AG10803 (cell line): ENCODE measurements at places on chromosomes 11 and 22.
A peak's percentile ranks its signal among the peaks of the same experiment; 100 is the strongest.

DNA sequence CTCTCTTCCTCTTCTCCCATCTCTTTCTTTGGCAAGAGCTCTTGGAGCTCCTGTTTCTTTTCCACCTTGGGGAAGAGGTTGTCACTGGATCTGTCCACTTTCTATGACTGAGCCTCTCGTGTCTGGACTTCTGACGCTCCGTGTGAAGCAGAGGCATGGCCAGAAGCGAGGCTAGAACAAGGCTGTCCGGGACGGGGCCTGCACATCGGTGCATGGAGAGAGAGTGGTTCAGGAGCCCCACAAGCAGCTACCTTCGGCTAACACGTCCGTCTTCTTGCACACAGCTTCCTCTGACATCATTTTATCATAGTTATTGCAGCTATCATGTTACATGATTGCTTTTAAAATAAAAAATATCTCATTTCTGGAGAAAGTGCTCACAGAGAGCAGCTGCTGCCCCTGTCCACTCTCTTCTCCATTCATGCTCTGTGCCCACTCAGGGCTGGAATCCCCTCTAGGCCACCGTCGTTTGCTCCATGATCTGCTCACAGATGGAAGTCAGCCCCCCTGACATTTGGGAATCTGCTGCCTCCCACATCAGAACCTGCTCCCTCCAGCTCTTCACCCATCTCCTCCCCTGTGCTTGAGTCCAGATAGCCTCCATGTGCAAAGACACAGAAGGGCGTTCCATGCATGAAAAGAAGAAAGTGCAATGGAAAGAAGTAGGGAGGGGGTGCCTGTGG, 308.4 kb downstream of the NTM start:
- no peak for DNase-seq

DNA sequence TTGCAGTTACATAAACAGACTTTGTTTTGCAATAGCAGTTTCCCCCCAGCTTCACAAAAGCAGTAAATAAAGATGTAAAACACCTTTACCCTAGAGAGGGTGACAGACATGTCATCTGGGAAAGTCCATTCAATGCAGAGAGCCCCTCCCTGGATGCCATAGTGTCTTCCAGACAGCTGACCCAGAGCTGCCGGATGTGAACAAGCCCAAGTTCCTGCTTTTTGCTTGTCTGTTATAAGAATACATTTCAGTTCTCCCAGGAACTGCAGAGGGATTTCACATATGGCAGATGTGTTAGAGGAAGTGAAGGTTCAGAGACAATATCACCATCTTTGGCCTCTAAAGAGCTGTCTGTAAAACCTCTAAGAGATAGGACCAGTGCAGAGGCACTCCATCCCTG, 48.9 kb downstream of the RELT start:
- no peak for DNase-seq

DNA sequence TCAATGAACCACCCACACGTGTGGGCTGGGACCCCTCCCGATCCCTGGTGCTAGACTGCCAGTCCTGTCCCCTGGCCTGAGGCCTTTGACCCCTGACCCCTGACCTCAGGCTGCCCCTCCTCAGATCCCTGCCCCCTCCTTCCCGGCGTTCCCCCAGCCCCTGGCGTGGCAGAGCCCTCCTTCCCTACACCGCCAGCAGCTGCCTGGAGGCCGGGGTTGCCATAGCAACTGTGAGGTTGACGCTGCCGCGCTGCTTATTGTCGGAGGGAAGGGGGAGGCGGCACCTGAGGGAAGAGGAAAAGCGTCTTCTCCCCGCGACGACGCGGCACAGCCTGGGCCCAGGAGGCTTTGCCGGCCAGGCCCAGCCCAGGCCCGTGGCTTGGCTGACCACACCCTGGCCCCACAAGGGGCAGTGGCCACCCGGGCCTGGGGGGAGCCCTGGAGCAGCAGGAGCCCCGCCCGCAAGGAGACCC, 32.6 kb downstream of the SHANK3 start:
- no peak for DNase-seq

DNA sequence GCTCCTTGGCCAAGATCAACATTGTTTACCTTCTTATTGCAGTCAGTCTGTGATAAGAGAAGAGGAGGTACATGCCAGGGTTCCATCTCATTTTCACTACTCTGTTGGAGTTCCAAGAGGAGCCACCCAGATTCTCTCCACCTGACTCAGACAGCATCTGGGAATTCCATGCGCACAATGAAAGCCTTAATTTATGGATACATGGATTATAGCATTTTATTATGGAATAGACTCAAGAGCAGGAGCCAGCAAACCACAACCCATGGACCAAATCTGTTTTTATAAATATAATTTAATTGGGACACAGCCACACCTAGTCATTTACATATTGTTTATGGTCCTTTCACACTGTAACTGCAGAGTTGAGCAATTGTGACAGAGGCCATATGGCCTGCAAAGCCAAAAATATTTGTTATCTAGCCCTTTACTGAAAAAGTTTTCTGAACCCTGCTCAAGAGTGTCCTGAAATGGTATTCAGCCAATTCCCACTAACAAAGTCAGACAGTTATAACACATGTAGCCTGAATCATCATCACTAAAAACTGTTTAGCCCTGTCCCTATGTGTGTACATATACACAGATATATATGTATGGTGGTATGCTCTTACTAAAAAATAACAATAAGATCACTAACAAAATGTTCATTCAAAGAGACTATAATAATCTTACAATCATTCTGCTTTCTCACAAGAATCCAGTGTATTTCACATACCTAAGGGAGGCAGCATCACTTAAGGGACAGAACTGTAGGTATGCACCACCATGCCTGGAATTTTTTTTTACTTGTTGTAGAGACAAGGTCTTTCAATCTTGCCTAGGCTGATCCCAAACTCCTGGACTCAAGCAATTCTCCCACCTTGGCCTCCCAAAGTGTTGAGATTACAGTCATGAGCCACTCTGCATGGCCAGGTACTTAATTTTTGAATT, 104.5 kb upstream of the TEAD1 start:
- peak; percentile 83 for DNase-seq

DNA sequence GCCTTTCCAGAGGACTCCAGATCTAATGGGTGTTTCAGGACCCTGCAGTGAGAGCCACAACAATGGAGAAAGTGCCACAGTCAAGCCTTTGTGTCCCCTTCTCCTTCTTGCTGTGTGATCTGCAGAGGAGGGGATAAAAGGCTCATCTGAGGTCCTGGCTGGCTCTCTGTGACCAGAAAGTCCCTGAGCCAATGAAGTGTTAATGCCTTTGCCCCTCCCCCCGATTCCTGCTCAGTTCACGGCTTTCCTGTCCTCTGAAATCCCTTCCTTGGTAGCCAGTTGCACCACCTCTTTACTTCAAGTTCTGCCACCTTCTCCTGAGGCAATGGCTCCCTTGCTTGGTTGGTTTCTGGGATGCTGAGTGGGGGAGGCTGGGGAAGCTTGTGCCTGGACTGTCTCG, 47.6 kb downstream of the FLI1 start:
- DNase-seq: no peak

GRCh38 chr22:30445438-30446145, 20.0 kb downstream of the MTFP1 start:
- DNase-seq: peak; percentile 20

- peak; percentile 95 for DNase-seq
Observed at GRCh38 chr11:111601979-111602864, at the start of gene SIK2. SIK2 (plus strand) TSS chr11:111602449; CDS start chr11:111602564, 115 bp downstream.

DNA sequence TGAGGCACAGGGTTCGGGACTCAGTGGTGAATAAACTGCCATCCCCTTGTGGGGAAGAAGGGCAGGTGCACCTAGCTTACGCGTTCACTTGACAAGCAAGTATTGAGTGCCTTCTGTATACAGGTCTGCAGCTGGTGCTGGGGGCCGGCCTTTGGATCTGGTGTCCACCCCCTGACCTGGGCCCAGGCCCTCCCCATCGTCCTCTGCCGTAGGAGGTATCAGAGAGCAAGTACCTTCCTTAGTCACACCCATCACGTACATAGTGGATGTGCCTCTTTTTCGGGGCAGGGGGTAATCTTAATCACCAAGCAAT, 53.3 kb downstream of the SMIM38 start:
- DNase-seq: no peak

DNA sequence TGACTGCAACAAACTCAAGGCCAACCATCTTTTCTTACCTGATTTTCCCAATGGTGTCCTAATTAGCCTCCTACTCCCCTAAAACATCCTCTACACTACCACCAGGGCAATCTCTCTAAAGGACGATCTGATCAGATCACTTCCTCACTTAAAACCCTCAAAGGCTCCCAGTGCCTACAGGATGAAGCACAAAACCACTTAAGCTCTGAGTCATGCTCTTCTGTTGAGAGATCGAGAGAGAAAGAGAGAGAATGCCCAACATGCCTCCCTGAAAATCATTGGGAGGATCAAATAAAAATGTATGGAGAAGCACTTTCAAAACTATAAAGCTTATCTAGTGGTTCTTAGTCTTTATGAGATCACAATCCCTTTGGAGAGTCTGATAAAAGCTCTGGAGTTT, 171.1 kb downstream of the CADM1 start:
- peak; percentile 29 for DNase-seq

DNA sequence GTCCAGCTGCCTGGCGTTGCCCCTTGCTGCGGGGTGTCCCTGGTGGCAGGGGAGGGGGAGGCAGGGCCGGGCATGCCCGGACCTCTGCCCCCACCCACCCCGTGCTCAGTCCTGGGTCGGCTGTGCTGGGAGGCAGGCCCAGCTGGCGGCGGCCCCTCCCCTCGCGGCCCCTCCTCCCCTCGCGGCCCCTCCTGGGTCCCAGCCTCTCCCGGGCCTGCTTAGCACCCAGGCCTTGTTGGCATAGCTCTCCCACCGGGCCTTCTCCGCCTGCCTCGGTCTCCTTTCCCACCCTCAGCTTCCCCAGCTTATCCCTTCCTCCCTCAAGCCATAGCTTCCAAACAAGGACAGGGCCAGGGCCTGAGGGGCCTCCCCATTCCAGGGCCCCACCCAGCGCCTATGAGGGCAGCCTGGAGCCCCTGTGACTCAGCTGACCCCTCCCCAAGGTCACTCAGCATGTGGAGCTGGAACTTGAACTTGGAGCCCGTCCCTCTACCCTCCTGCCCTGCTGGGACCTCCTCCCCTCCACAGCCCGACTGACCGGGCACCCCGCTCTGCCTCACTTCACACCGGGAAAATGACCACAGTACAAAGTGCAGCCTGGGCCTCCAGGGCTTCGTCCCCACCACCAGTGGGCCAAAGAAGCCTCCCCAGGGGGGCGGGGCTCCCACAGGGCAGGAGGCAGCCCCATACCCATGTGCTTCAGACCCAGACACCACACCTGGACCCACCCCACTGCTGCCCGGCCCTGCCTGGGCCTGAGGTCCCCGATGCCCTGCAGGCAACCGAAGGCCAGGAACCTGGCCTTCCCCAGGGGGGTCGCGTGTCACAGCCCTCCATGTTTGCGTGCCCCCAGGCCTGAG, 1.2 kb downstream of the EPS8L2 start:
- DNase-seq: peak; percentile 49

DNA sequence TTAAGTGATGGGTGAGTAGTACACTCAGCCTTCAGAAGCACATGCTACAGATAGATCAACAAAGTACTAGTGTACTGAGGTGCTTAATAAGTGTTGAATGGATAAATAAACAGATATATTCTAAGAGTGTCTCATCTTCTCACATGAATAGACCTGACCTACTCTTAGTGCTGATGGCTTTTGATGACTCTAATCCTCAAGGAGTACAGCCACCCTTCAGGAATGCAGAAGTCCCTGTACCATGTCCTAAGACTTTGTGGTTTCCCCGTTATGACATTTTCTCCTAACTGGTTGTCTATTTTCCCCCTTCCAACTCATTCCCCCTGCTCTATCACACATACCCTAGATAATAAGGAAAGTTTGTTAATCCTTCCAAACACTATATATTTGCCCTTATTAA, 61.6 kb downstream of the C11orf65 start:
- DNase-seq: peak; percentile 9

- DNase-seq: peak; percentile 31
Observed at GRCh38 chr11:134229126-134229790, 4.8 kb downstream of the VPS26B start.

GRCh38 chr22:45743687-45744086, 72.1 kb downstream of the ATXN10 start:
- peak; percentile 15 for DNase-seq

DNA sequence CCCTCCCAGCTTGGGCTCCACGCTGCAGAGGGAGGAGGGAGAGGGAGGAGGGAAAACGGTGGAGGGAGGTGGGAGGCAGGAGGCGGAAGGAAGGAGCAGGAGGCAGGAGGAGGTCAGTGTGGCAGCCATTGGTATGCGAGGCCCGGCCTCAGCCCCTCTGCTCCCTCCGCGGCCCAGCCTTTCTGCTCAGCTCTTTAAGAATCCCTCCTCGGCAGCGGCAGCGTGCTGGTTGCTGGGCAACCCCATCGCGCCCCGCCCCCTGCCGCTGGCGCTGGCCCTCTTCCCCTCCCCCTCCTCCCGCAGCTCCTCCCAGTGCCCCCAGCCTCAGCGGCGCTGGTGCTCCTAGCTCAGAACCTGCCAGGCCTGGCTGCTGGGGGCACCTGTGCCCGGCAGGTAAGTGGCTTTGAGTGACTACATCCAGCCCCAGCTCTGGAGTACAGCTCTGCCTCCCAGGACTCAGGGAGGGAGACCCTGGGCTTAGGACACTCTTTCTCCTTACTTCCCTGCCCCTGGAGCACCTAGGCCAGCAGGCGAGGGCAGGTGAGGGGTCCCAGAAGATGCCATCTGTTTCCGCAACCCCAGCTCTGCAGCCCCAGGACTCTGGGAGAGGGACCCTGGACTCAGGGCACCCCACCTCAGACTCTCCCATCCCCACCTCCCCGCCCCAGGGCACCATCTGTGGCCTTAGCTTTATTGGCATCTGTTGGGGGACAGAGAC, 7.2 kb upstream of the FLRT1 start:
- no peak for DNase-seq

DNA sequence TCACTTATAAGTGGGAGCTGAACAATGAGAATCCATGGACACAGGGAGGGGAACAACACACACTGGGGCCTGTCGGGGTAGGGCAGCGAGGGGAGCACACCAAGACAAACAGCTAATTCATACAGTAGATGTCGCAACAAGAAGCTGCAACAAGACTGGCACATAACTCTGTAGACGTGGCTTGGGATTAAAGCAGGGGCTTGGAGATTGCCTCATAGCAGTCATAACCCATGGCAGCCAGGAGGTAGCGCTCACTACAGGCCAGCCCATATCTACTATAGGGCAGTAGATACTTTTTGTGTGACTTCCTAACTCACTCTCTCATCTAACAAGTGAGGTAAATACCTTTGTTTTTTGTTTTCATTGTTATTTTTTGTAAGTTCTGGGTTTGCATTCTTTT, 1.7 kb upstream of the OR9G4 start:
- DNase-seq: no peak

- DNase-seq: no peak
Observed at GRCh38 chr11:73155102-73155501, 13.0 kb upstream of the FCHSD2 start.

- DNase-seq: no peak
Observed at GRCh38 chr11:11247576-11247975, 105.5 kb downstream of the CSNK2A3 start.

DNA sequence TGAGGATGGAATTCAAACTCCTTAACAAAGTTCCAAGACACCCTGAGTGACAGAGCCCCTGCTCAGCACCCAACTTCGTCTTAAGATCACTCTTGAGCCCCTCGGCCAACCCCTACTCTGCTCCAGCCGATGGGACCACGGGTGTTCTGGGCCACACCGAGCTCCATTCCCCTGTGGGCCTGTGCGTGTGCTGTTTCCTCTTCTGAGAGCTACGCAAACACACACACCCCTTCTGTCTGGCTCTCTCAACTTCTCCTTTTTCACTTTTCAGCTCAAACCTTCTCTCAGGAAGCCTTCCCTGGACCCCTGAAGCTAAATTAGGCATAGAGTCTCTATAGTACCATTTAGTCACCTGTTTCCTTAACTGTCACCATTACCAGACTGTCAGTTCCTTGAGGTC, 37.5 kb upstream of the NNMT start:
- DNase-seq: no peak

- DNase-seq: no peak
Observed at GRCh38 chr11:79834015-79834414, 393.2 kb upstream of the TENM4 start.

GRCh38 chr11:132115454-132115853, 745.0 kb downstream of the NTM start:
- DNase-seq: peak; percentile 19
